HepG2 (cell line): ENCODE measurements at places on chromosomes 13 and 19. TPM values are rescaled to one million over a fixed set of nuclear protein-coding genes. Genes with fewer than 3 reads are reported as not detected.

- DNase-seq, result no peak
Measured at GRCh38 chr19:51573331-51573730, 2.2 kb downstream of the ZNF175 start.

DNA sequence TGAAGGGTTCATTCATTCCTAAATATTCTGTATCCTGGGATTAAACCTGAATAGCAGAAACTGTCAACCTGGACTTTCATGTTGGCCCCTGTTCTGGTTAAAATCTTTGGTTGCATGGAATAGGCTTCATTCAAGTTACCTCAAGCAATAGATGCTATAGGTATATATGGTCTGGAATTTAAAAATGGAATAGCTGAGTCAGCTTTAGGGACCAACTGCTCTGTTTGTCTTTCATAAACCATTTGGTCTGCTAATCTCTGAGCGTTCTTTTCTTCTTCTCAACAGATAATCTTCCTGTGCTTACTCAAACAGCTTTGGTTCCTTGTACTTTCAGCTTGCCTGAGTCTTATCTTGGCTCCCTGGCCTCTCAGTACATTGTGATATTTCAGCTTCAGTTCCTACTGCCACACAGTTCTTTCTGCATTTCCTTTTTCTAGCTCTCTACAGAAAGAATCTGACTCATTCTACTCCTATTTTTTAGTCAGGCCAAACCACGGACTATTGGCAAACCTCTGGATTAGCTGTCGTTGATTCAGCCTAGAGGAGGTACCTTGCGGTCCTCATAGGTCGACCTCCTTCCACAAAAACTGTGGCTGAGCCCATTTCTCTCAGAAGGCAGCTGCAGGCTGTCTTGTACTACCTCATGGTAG is 35.9 kb upstream of the MAB21L1 start:
- no peak for DNase-seq

- no peak for DNase-seq
Measured at GRCh38 chr19:23440207-23440606, 44.9 kb upstream of the ZNF91 start.

- no peak for DNase-seq
Measured at GRCh38 chr19:38039966-38040365, 133.0 kb downstream of the SIPA1L3 start.

DNA sequence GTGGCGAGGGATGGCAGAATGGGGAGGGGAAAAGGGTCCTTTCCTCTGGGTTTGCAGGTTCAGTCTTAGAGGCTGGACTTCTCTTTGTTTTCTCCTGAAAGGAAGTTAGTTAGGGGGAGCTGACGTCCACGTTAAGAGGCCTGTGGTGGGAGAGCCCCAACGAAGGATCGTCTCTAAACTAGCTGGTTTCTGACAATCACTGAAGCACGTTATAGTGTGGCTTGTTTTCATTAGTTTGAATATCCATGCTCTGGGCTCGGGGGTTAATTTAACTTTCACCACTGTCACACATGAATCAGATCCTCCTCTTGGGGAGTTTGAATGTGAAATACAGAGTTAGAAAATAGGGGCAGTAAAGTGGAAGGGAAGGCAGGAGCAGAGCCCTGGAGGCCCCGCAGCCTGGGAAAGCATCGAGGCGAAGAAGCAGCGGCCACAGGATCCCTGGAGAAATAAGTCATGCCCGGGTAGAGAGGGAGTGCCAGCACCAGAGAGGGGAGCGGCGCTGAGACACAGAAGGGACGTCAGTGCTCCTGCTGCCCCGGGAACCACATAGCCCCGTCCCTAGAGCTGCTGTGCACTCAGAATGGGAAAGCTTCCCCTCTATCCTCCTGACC is 31.1 kb upstream of the AMER2 start:
- DNase-seq, result no peak

DNA sequence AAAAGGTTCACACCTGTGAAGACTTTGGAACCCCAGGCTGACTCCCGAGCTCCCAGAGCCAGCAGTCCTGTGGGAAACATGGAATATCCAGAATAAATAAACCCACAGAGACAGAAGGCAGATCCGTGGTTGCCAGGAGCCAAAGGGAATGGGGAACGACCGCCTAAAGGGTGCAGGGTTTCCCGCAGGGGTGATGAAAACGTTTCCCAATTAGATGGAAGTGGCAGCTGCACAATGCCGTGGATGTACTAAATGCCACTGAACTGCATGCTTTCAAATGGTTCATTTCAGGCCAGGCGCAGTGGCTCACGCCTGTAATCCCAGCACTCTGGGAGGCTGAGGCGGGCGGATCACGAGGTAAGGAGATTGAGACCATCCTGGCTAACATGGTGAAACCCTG is 23.4 kb upstream of the DPRX start:
- no peak for DNase-seq

- DNase-seq, result no peak
Measured at GRCh38 chr13:43797159-43797558, 10.4 kb upstream of the ENOX1 start.

GRCh38 chr13:72637561-72637960 is 89.9 kb downstream of the MZT1 start:
- DNase-seq, result no peak

GRCh38 chr19:51029718-51030117 is 3.3 kb upstream of the KLK11 start:
- no peak for DNase-seq

DNA sequence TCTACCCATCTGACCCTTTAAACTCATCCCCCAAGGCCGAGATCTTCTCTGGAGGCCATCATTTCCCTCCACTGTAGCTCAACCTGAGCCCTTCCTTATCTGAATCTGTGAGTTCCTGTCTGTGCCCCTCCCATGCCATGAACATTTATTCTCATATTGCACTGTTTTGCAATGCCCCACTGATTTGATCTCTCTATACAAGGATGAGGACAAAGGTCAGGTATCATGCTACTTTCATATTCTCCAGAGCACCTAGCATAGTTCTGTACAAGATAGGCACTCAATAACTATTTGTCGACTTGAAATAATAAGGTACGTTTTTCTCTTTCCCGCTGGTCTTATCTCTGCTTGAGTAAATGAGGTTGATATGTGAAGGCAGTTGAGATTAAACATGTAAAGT is 135.5 kb downstream of the KLF5 start:
- peak; percentile 26 for DNase-seq

GRCh38 chr19:46429999-46430398 is 1.3 kb upstream of the PNMA8C start:
- no peak for DNase-seq

GRCh38 chr13:91359111-91359510 is 11.6 kb downstream of the MIR17HG start:
- no peak for DNase-seq

- no peak for DNase-seq
Measured at GRCh38 chr19:28289295-28290063, 923.5 kb downstream of the UQCRFS1 start.

- no peak for DNase-seq
Measured at GRCh38 chr13:72043366-72043765, 176.4 kb upstream of the DACH1 start.

GRCh38 chr13:32107474-32107873 is 75.9 kb downstream of the FRY start:
- DNase-seq, result no peak

GRCh38 chr13:52158629-52159158 is 703 bp downstream of the NEK3 start:
- no peak for DNase-seq

GRCh38 chr13:80245162-80245733 is 95.7 kb downstream of the SPRY2 start:
- no peak for DNase-seq

- no peak for DNase-seq
Measured at GRCh38 chr13:43572656-43573360, 214.0 kb downstream of the ENOX1 start.

- DNase-seq, result no peak
Measured at GRCh38 chr19:8461376-8461775, 16.6 kb downstream of the HNRNPM start.

DNA sequence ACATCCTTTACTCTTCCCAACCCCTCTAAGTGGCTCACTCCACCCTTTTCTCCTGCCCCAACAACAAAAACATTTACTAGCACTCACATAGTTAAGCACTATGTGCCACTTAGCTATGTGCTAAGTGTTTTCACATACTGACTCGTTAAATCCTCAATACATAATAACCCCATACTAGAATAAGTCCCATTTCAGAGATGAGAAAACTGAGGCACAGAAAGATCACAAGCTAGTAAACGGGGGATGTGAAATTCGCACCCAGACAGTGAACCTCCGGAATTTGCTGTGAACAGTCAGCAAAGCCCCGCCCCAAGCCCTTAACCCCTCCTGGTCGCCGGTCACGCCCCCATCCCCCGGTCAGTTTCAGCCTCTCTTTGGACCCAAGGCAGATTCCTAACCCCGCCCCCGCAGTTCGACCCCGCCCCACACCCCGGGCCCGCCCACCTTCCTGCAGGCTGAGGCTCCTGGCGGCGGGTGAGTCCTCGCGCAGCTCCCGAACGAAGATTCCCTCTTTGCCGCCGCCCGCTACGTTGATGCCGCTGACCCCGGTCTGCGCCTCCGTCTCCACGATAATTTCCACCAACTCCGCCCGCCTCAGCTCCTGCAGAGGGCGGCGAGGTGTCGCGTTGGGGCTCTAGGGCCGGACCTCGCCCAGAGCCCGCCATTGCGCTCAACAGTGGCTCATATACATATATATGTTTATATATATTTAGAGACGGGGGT is 9.8 kb downstream of the PRX start:
- DNase-seq, result peak; percentile 84

DNA sequence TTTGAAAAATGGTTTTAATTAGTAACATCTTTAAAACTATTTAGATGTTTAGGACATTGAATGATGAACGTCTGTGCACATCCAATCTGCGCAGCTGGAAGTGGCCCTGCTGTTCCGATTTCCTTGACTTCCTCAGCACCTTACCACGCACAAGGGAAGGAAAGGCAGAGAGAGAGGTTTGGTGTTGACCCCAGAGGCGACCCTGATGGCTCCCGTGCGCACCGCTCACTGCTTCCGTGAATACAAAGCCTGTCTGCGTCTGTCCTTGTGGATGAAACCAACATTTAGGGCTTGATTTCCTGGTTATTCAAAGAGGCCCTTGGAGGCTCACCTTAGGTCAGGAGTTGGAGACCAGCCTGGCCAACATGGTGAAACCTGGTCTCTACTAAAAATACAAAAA is 8.5 kb downstream of the MCF2L start:
- DNase-seq, result no peak

CLEC4G gene
- not detected in 2 replicates for polyA plus RNA-seq

TMEM86B gene
- 7.7 and 10.7 TPM in 2 replicates for polyA plus RNA-seq

KIR2DL1 gene
- polyA plus RNA-seq, result not detected in 2 replicates

RASL11A gene
- 3.0 and 3.7 TPM in 2 replicates for polyA plus RNA-seq

ZNF793 gene
- 0.13 and 0.14 TPM in 2 replicates for polyA plus RNA-seq

SHISA2 gene
- not detected in 2 replicates for polyA plus RNA-seq

FRY gene
- polyA plus RNA-seq, result 13.1 and 14.6 TPM in 2 replicates

FDX2 gene
- polyA plus RNA-seq, result 24.7 and 27.8 TPM in 2 replicates

ARID3A gene
- 77.9 and 102 TPM in 2 replicates for polyA plus RNA-seq

PSG11 gene
- not detected in 2 replicates for polyA plus RNA-seq

KIR2DL4 gene
- not detected in 2 replicates for polyA plus RNA-seq

KLK10 gene
- not detected in 2 replicates for polyA plus RNA-seq

ACOD1 gene
- polyA plus RNA-seq, result not detected in 2 replicates

IZUMO2 gene
- polyA plus RNA-seq, result not detected in 2 replicates

CCL25 gene
- polyA plus RNA-seq, result not detected in 2 replicates

AMER2 gene
- polyA plus RNA-seq, result not detected in 2 replicates

MYH14 gene
- 5.8 and 8.0 TPM in 2 replicates for polyA plus RNA-seq

ZNF525 gene
- 2.8 and 3.4 TPM in 2 replicates for polyA plus RNA-seq
